Type B pancreatic cell (in vitro differentiated cells): ENCODE measurements at places on chromosomes 12 and 14. TPM values are rescaled to one million over a fixed set of nuclear protein-coding genes. Genes with fewer than 3 reads are reported as not detected.

Gene CLEC2B
- not detected in 2 replicates for total RNA-seq

Gene SERPINA9
- not detected in 2 replicates for total RNA-seq

Gene AKAP3
- total RNA-seq = 3.8 and 7.6 TPM in 2 replicates

Gene HCAR2
- 21.4 and 93.8 TPM in 2 replicates for total RNA-seq

Gene PARPBP
- total RNA-seq = 6.2 and 19.0 TPM in 2 replicates

Gene KRT5
- 13.0 and 25.0 TPM in 2 replicates for total RNA-seq

DNA sequence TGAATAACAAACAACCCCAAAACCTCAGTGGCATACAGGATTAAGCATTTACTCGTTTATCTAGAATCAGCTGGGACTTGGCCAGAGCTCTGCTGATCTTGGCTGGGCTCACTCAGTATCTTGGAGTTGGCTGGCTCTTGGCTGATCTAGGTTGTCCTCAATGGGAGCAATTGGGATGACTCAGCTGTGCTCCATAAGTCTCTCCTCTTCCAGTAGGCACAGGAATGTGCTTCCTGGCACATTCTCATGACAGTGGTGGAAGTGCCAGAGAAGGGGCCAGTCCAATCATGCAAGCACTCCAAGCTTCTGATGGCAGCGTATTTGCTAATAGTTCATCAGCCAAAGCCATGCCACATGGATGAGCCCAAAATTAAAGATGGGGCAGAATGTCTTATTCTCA is 41.7 kb upstream of the ANO4 start:
- no peak overlapping the region for H3K4me3 ChIP-seq
- no peak overlapping the region for H3K27ac ChIP-seq
- no peaks in the 10 kb centered on the region for H3K36me3 ChIP-seq
- no peak for DNase-seq
- no peaks in the 10 kb centered on the region for H3K4me1 ChIP-seq

GRCh38 chr12:120588948-120589930 is 8.0 kb upstream of the POP5 start:
- H3K36me3 ChIP-seq = no peaks in the 10 kb centered on the region
- DNase-seq = no peak
- peaks cover 33% of the 10 kb centered on the region for H3K27me3 ChIP-seq
- H3K4me3 ChIP-seq = no peak overlapping the region

DNA sequence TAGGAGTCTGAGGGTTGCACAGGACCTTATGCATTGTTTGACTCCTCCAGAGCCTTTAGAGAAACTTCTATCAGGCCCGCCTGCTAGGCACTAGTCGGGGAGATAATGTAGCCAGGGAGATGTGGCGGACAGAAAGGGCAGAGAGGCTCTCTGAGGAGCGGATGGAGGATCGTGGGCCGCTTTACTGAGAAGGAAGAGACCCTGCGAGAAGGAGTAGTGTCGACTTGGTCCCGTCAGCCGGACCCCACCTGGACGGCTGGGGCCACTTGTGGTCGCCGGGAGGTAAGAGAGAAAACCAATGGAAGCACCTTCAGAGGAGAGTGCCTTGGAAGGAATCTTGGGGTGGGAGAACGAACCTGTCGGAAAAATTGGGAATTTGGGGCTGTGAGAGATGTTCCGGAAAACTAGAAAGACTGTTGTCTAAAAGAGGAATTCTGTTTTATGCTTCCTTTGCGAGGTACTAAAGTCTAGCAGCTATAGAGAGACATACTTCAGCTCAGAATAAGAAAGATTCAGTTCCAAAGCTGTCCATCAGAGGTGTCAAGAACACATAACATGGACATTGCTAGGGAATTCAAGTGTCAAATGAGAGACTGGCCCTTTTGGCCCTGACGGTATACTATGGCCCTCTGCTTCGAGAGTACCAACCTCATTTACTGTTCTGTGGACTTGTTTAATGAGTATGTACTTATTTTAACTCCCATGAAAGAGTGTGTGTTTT is 660 bp upstream of the MCRS1 start:
- peaks cover 15% of the 10 kb centered on the region for H3K4me1 ChIP-seq
- peak overlapping the region; percentile 99 for H3K4me3 ChIP-seq
- DNase-seq = no peak
- H3K36me3 ChIP-seq = peaks cover 8% of the 10 kb centered on the region
- H3K27me3 ChIP-seq = no peaks in the 10 kb centered on the region

DNA sequence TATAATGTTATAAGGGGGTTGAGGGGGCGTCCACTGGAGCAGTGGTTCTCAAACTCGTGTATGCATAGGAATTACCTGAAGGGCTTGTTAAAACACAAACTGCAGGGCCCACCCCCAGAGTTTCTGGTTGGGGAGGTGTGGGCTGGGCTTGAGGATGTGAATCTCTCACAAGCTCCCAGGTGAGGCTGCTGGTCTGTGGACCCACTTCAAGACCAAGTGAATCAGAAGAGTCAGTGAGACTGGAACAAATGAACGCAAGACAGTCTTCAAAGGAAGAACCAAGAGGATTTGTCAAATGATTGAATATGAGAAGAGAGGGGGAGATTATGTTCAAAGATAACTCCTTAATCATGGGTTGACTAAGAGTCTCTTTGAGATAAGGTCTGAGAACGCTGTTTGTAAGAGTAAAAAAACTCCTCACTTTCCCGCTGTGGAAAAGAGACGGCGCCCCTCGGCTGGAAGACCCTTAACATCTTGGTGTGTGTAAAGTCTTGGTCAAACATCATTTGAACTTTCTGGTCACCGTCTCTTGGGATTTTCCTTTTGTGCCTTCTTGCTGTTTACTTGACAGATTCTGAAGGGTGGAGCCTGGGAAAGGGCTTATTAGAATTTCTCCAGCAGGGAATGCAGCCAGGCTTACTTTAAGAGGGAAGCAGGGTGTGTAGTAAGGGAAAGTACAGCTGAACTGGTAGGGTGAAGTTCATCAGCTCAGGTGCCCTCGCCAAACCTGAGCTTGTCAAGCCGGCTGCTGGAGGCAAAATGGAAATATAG is 5.3 kb upstream of the FOXN3 start:
- H3K4me1 ChIP-seq = peaks cover 36% of the 10 kb centered on the region
- DNase-seq = no peak
- no peaks in the 10 kb centered on the region for H3K36me3 ChIP-seq
- H3K27me3 ChIP-seq = no peaks in the 10 kb centered on the region
- H3K4me3 ChIP-seq = peak overlapping the region; percentile 58

DNA sequence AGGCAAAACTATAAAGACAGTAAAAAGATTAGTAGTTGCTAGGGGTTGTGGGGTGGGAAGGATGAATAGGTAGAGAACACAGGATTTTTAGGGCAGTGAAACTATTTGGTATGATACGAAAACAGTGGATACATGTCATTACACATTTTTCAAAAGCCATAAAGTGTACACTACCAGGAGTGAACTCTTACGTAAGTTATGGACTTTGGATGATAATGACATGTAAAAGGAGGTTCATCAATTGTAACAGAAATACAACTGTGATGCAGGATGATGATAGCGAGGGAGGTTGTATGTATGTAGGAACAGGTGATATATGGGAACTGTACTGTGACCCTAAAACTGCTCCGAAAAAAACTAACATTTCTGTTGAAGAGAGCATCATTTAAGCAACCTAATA is 15.1 kb upstream of the FGF6 start:
- no peaks in the 10 kb centered on the region for H3K4me1 ChIP-seq
- H3K4me3 ChIP-seq = no peak overlapping the region
- H3K36me3 ChIP-seq = no peaks in the 10 kb centered on the region
- no peak for DNase-seq
- no peak overlapping the region for H3K27ac ChIP-seq
- peaks cover 31% of the 10 kb centered on the region for H3K27me3 ChIP-seq

GRCh38 chr12:123715195-123715594 is 3.0 kb downstream of the ATP6V0A2 start:
- H3K27ac ChIP-seq = no peak overlapping the region
- peaks cover 21% of the 10 kb centered on the region for H3K4me1 ChIP-seq
- DNase-seq = no peak
- H3K36me3 ChIP-seq = peaks cover 4% of the 10 kb centered on the region
- H3K4me3 ChIP-seq = no peak overlapping the region

- H3K4me3 ChIP-seq = no peak overlapping the region
- no peak for DNase-seq
- H3K27me3 ChIP-seq = peaks cover 7% of the 10 kb centered on the region
- no peaks in the 10 kb centered on the region for H3K4me1 ChIP-seq
- no peak overlapping the region for H3K27ac ChIP-seq
These were observed 6.8 kb upstream of the YLPM1 start for GRCh38 chr14:74756326-74756725.

- peak overlapping the region; percentile 5 for H3K4me3 ChIP-seq
- H3K27ac ChIP-seq = peak overlapping the region; percentile 32
- H3K36me3 ChIP-seq = peaks cover 8% of the 10 kb centered on the region
- peaks cover 5% of the 10 kb centered on the region for H3K27me3 ChIP-seq
- no peak for DNase-seq
These were observed 170.3 kb upstream of the LMNTD1 start for GRCh38 chr12:25723336-25723735.

DNA sequence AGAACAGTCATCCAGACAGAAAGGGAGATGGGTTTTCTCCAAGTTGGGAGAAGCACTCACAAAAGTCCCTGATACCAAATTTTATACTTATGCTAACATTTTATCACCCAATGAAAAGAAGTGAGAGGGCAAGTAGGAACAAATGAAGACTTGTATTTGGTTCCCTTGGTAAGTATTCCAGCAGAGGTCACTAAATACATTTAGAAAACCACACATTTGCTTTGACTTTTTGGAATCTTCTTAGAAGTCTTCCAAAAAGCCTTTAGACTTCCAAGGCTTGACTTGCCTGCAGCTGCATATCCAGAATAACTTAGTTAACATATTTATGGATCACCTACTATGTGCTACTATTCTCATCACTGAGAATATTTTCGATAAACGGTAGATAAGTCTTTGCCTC is 3.1 kb upstream of the GYS2 start:
- no peak for DNase-seq
- no peaks in the 10 kb centered on the region for H3K36me3 ChIP-seq
- no peak overlapping the region for H3K4me3 ChIP-seq
- peaks cover 2% of the 10 kb centered on the region for H3K27me3 ChIP-seq
- no peak overlapping the region for H3K27ac ChIP-seq

- H3K4me1 ChIP-seq = peaks cover 30% of the 10 kb centered on the region
- peak overlapping the region; percentile 88 for H3K4me3 ChIP-seq
- no peak for DNase-seq
- no peaks in the 10 kb centered on the region for H3K27me3 ChIP-seq
- no peaks in the 10 kb centered on the region for H3K36me3 ChIP-seq
These were observed 16.0 kb downstream of the FOS start for GRCh38 chr14:75294649-75295033.

- H3K36me3 ChIP-seq = no peaks in the 10 kb centered on the region
- no peaks in the 10 kb centered on the region for H3K27me3 ChIP-seq
- H3K4me1 ChIP-seq = no peaks in the 10 kb centered on the region
- DNase-seq = no peak
- H3K27ac ChIP-seq = no peak overlapping the region
These were observed 23.8 kb downstream of the CFAP54 start for GRCh38 chr12:96513166-96513565.
